ENCODE measurements at places on chromosomes 7 and 10.

- no peak for DNase-seq
Observed at GRCh38 chr10:125029584-125030242, 87.8 kb downstream of the ZRANB1 start.

GRCh38 chr7:152336754-152337368 is 98.9 kb downstream of the KMT2C start:
- DNase-seq, result no peak

- DNase-seq, result no peak
Observed at GRCh38 chr10:51640120-51640819, 59.1 kb downstream of the CSTF2T start.

- DNase-seq, result no peak
Observed at GRCh38 chr10:92640107-92640506, 47.2 kb downstream of the KIF11 start.

- DNase-seq, result no peak
Observed at GRCh38 chr10:51524041-51524440, 175.4 kb downstream of the CSTF2T start.

- DNase-seq, result no peak
Observed at GRCh38 chr10:120095875-120096274, 203.3 kb downstream of the SEC23IP start.

Measured in activated naive CD4-positive, alpha-beta T cell (primary cell).